ENCODE measurements at places on chromosomes 4 and X.

DNA sequence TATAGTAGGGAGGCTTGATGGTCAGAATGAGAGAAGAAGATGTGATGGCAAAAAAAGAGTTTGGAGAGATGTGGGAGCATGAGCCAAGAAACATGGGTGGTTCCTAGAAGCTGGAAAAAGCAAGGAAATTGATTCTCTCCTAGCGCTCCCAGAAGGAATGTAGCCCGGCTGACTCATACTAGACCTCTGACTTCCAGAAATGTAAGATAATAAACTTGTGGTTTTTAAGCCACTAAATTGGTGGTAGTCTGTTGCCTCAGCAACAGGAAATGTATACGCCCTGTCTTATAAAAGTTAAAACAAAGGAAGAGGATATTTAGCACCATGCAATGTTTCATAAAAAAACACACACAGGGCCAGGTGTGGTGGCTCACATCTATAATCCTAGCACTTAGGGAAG lies 182.7 kb upstream of the PCDH7 start:
- DNase-seq: no peak

DNA sequence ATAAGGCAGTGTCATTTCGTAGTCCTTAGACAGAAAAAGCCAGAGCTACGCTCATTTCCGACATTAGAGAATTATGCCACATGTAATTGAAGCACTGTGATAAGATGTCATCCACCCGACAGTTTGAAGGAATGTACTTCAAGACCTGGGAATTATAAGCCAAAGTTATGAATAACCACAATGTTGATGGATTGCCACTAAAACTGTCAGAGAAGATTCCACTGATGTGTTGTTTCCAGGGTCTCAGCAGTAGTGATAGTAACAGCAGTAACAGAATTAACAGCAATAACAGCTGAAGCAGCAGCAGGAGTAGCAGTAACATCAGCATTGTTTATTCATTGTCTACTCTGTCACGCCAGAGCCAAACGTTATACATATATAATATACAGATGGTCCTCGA lies 24.7 kb downstream of the RAB33A start:
- no peak for DNase-seq

- no peak for DNase-seq
These were observed 351.8 kb upstream of the GNPDA2 start for GRCh38 chr4:45078201-45078600.

DNA sequence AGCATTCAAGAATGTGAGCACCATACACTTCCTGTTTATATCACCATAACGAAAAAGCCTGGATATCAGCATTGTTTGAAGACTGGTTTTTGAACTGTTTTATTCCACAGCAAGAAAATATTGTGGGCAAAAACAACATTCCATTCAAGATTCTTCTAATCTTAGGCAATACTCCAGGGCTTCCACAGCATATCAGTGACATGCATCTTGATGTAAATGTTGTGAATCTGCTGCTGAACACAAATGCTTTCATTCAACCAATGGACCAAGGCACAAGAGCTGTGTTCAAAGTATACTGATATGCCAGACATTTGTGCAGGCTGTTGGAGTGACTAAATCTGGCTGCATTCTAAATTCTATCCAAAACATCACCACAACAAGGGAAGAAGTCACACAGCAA lies 260.1 kb upstream of the ETNPPL start:
- DNase-seq: no peak

DNA sequence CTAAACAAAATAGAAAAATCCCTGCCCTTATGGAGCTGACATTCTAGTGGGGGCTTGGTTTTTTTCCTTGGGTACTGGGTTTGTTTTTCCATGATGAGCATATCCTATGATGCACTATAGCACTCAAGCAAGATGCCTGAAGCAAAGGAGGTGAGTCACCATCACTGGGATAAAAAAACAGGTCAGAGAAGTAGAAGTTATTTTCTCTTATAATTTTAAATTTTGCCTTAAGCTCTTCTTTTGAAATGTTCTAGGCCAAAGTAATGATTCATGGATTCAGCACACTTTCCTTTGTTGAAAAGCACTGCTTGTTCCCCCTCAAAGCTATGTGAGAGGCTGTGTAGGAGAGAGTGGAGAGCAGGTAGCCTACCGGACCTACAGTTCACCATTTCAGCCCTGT lies 15.2 kb upstream of the CXCL2 start:
- DNase-seq: no peak

- no peak for DNase-seq
These were observed 4.2 kb upstream of the CFP start for GRCh38 chrX:47633689-47634590.

GRCh38 chr4:94356444-94356843 lies 13.8 kb upstream of the HPGDS start:
- no peak for DNase-seq

DNA sequence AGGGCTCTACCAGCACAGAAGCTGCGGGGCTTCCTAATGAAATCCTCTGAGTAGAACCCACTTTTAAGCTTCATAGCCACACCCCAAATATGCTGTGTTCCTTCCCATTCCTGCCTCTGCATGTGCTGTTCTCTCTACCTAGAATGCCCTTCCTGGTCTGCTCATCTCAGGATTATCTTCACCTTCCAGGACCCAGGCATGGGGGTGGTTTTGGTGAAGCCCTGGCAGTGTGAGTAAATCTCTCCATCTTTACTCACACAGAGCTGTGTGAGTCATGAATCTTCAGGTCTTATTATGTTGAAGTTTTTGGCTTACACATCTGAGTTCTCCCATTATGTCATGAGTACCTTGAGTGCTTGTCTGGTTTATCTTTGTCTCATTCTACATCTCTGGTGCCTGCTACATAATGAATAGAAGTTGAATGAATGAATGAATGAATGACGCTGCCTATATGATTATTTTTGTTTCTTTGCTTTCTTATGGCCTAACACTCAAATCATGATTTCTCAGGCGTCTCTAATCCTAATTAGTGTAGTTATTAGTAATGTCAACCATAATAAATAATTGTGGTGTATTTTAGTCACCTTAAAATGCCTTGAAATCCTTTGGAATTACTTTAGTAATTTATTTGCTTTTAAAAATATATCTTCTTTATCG lies 41.9 kb downstream of the HADH start:
- no peak for DNase-seq

- no peak for DNase-seq
These were observed 178.7 kb upstream of the ATOH1 start for GRCh38 chr4:93649828-93650227.

DNA sequence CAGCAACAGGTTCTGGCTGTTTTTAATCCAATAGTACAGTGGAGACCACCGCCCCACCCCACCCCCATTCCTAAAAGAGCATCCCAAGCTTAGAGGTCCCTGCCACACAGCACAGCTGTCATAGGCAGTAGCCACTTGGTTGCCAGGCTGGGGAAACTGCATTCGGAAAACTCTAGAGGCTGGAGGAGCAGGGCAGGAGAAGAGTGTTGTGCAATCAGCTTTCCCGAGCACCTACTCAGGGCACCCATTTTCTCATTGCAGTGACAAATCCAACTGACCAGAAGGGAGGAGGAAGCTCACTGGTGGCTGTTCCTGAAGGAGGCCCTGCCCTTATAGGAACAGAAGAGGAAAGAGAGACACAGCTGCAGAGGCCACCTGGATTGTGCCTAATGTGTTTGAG lies 1.1 kb downstream of the CXCL1 start:
- no peak for DNase-seq

DNA sequence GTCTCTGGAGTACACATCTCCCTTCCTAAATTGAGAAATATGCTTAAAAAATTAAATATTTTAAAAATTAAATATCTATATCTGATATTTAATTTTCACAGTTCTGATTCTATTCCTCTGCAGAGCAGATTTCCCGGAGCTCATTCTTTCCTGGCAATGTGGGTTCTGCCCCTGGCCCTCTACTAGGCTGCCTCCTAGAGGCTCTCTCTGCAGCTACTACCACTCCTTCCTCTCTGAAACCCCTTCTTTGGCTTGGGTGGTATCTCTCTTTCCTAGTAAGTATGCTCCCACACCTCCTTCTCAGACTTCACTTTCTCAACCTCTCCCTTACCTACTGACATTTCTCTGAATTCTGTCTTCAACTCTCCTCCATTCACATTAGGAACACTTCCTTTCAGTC lies 45.3 kb downstream of the RPGR start:
- no peak for DNase-seq

DNA sequence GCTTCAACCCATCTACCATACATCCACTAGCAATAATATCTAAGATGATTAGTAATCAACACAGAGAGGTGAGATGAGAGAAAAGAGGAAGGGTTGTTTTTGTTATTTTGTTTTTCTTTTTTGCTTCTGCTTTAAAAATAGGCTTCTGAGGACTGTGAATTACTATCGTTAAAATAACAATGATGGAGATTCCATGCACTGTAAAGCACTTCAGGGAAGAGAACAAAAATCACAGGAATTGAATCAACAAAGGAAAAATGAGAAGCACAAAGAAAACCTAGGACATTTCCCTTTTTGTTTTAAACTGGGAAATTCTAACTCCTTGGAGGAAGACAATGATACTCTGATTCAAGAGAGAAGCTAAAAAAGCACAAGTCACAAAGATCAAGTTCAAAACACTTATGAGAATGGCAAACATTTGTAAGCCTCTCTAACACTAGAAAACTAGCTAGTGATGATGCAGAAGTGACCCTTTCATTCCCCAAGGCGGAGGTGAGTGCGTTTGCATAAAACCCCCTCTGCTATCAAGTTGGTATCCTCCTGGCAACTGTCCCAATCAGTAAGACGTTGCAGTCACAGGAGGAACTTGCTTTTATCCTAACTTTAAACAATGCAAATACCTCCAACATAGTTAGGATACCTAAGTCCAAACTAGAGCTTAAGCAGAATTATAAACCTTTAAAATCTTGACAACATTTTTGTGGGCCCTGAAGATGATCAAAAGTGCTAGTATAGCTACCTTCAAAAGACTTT lies 308.5 kb downstream of the CAMK2D start:
- no peak for DNase-seq

DNA sequence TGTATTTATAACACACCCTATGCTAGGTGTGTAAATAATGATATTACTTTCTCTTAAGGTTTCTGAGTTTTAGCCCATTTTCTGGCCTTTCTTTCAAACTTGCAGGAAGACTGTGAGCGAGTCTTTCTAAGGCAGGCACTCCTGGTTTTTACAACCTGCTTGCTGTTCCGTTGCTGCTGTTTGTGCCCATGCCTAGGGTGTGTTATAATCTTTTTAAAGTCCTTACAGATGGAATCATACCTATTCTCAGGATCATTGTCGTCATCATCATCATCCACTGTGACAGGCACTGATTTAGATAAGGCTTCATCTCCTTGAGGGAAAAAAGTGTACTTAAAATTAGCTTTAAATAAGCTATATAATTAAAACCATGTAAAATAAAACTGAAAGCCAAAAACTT lies 110.0 kb downstream of the ATRX start:
- DNase-seq: no peak

GRCh38 chr4:145098675-145099037 lies 545 bp downstream of the ABCE1 start:
- DNase-seq: no peak

DNA sequence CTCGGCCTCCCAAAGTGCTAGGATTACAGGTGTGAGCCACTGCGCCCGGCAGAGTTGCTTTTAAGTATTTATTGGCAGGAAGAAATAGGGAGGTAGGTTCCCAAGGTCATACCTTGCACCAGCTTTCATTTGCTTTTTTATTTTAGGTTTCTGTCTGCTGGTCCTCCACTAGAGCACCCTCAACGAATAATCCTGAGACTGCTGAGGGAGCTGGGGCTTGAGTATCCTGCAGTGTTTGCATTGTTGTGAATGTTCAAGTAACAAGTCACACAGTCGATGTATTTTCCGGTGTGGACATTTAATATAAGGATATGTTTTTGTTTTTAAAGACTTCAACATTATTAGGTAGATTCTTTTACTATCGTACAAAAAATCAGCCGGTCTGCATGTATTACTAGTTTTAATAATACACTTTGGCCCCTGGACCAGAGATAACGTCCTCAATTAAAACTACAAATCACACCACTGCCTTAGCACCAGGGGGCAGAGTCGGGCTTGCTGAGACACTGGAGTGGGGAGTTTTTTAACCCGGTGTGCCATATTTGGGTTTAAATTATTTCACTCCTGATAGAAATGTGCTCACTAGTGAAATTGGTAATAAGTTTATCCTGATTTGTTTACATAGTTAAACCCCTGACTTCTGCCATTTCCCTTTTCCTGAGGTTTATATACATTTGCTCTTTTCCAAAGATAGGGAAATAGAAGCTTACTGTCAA lies 11.6 kb downstream of the SMIM20 start:
- DNase-seq: no peak

GRCh38 chr4:722169-722725 lies 16.6 kb downstream of the PCGF3 start:
- no peak for DNase-seq

DNA sequence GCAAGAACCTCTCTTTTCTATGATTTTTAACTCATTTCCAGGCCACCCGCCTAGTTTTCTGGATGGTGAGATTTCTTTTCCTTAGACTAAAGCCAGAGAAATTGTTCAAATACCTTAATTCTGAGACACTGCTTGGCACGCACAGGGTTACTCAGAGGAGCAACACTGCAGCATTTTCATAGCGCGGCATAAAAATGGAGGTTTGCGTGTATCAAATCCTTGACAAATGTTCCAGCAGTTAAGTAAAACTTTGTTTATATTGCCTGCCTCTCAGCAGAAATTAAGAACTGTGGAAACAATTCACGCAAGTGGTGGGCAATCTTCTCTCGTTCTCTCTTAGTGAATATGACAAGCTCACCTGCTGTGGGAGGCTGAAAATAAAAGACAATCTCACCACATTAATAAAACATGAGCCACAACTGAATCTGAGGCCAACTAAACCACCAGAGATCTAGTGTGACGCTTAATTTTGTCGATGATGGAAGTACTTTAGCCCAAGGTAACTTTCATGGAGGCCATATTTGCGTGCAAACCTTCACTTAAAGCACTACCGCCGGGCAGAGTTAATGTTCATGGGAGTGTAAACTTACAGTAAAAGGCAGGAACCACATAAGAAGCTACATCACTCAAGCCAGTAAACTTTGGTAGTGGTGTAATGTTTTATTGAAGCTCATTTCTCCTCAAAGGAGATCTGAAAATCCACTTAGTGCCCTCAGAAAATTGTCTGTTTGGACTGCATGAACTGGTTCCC lies 894.8 kb upstream of the EPHA5 start:
- DNase-seq: no peak

DNA sequence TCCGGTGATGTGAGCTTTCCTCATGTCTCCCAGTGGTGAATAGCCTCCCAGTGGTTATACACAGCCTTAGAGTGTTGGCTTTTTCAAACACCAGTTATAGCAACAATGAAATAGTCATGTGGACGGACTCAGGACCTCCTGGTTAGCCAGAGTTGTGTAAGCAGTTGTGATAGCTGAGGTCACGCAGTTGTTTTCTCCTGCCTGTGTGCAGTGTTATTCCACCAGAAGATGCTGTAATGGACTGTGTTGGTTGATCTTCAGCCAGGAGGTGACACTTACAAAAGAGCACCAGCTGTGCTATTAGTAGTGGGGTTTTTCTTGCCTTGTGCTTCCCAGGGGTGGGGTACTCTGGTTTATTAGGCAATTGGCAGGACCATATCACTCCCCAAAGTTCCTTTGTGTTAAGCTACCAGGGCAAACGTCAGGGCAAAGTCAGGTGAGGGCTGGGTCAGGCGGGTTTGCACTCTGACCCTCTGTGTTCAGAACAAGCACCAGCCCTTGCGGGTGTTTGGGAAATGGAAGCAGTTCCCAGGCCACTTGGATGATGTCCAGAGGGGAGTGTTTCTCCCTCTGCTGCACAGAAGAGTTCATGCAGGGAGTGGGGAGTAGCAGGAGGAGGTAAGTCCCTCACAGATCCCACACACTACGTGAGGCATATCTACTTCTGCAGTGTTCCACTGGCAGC lies 252.6 kb downstream of the TMEM47 start:
- no peak for DNase-seq

- DNase-seq: peak; percentile 67
These were observed at the start of the genes BRCC3, CMC4 and MTCP1 for GRCh38 chrX:155070975-155071693. Gene BRCC3 (plus strand): TSS chrX:155071508. CDS start chrX:155071528, 20 bp downstream. Gene CMC4 (minus strand): TSS chrX:155071136. CDS start chrX:155064023, 7,113 bp downstream. Gene MTCP1 (minus strand): TSS chrX:155071136. CDS start chrX:155066010, 5,126 bp downstream.

All from NCI-H1694 treated with DMSO at 0.1 percent for 48 hours (cell line).